ENCODE measurements at places on chromosomes 2 and 18.

DNA sequence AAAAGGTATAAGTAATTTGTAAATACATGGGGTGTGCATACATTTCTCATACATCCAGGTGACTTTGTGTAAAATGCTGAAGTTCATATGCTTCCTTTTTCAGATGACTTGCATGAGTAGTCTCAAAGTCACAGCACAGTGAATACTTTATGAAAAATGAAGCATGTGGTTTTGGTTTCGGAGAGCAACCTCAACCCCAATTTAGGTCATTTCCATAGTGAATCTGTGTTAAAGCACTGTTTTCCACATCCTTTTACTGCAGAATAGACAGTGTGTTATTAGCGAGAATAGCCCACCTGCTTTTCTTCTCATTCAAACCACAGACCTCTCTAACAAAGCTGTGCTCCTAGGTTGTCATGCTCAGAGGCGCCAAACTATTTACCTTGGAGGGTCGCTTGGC lies 204.4 kb upstream of the RASGRP3 start:
- DNase-seq, result no peak

- DNase-seq, result no peak
These were observed 5.4 kb downstream of the AGXT start for GRCh38 chr2:240873805-240874714.

GRCh38 chr2:118333664-118334063 lies 245.4 kb downstream of the INSIG2 start:
- DNase-seq, result no peak

GRCh38 chr18:8741117-8741516 lies 35.8 kb downstream of the MTCL1 start:
- DNase-seq, result no peak

DNA sequence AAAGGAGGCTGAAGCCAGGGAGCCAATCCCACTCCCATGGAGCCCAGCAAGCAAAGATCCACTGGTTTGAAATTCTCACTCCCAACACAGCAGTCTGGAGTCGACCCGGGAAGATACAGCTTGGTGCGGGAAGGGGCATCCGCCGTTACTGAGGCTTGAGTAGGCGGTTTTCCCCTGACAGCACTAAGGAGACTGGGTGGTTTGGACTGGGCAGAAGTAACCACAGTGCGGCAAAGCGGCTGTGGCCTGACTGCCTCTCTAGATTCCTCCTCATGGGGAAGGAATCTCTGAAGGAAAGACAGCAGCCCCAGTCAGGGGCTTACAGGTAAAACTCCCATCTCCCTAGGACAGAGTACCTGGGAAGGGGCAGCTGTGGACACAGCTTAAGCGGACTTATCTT lies 261.6 kb upstream of the KYNU start:
- no peak for DNase-seq

- DNase-seq, result no peak
These were observed 18.1 kb upstream of the SPP2 start for GRCh38 chr2:234032279-234032856.

- no peak for DNase-seq
These were observed 236.1 kb upstream of the SIX3 start for GRCh38 chr2:44705356-44705755.

DNA sequence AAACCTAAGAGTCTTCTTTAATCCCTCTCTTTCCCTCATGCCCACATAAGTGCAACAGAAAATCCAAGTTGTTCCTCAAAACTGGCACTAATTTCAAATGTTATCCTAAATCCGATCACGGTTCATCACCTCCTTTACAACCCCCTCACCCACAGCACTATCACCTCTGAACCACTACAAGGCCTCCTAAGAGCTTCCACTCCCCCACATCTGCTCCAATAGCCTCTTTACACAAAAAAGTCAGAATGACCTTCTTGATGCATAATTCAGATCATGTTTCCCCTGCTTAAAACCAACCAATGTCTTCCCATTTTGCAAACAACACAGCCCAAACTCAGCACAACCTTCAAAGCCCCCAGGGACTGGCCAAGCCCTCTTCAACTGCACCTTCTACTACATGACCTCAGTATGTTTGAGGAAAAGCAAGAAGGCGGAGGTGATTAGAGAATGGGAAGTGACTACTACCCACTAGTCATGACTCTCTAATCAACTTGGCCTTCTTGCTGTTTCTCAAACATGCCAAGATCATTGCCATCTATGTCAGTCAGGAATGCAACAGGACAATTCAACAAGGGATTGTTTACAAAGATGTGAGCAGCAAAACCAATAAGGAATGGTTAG lies 34.6 kb upstream of the GCC2 start:
- no peak for DNase-seq

DNA sequence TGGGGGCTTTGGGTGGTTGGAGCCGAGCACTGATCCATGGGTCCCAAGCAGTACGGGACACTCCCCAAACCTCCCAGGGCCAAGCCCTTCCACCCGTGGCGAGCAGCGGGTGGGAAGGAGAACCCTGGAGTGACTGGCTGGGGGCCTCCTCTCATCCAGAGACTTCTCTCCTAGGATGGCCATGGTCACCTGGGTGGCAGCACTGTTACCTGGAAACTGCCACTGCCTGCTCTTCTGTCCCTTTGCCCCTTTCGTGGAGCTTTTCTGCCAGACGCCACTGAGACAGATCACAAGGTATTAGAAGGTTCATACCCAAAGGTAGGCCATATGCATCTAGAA lies 26.9 kb downstream of the CENPO start:
- no peak for DNase-seq

- DNase-seq, result no peak
These were observed 111.7 kb downstream of the PARD3B start for GRCh38 chr2:204657024-204657423.

- DNase-seq, result no peak
These were observed 147.8 kb downstream of the TMEM18 start for GRCh38 chr2:529424-529823.

DNA sequence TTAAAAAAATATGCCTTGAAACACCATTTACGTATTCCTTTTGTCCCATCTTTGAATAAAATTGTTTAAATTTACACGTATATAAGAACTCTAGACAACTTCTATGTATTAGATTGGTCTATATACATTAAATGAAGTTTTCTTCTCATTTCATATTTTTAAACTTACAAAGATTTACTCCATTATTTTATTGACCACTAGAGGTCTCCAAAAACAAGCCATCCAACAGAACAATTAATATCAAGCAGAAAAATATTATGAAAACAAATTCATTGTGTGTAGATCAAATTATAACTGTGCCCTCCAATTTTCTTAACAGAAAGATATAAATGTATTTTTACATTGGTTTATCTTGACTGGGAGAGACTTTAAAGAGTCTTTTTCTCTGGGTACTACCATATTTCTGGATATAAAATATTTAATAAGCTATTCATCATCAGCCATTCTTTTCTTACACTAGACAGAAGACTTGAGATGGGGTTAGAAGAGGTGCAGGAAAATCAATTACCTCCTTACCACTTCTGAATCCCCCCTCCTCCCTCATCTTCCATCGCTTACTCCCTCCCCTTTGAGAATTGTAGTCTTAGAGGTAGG lies 66.5 kb downstream of the DPP4 start:
- no peak for DNase-seq

DNA sequence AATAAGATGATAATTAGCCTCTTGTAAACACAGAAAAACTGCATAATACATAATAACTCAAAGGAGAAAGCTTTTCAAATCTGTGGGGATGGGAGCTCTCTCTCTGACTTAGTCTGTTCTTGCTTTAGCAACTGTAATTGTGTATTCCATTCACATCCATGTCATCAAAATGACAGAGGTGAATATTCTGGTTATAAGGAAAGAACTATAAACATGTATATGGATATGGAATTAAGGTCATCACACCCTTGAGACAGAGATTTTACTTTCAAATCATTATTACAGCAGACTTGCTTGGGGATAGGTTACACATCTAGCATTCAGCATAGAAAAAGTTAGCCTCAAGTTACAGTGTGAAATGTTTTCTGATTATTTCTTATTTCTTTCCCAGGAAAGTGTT lies 497.7 kb downstream of the LRP1B start:
- DNase-seq, result no peak

- no peak for DNase-seq
These were observed 442.3 kb upstream of the HNMT start for GRCh38 chr2:137521653-137522619.

DNA sequence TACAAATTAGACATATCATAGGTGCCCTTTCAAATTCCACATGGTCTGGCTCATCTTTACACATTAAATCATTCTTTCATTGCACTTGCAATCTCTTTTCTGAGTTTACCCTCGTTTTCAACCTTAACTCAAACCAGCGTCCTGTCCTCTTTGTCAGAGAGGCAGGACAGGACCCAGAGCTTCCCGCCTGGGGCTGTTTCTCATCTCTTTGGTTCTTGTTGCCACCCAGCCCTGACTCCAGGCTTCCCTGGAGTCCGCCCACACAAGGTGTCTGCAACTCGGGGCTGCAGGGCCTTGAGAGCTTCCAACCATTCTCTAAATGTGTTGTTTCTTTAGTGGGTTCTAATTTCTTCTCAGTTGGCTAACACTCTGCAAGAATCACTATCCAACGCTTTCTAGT lies 24.4 kb downstream of the RBMS1 start:
- DNase-seq, result no peak

GRCh38 chr2:173402405-173402974 lies 47.8 kb downstream of the CDCA7 start:
- peak; percentile 58 for DNase-seq

- DNase-seq, result no peak
These were observed 131.6 kb upstream of the MSH6 start for GRCh38 chr2:47651296-47651695.

- DNase-seq, result peak; percentile 1
These were observed 193.4 kb downstream of the TDRD15 start for GRCh38 chr2:21317131-21317530.

DNA sequence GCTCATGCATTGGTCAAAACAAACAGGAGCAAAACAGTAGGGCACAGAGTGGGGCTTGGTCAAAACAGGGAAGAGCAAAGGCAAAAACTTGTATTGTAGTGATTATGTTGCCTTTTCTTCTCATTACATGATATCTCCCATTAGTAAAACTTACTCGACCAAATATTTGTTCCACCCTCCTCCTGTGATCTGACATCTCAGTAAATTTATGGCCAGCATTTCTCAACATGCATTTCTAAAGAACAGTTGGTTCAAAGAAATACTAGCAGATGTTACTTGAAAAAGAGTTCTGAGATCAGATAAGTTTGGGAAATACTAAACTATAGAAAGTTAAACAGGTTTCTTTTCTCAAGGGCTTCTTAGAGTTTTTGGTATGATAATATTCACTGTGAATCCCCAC lies 423.1 kb downstream of the FIGN start:
- no peak for DNase-seq

DNA sequence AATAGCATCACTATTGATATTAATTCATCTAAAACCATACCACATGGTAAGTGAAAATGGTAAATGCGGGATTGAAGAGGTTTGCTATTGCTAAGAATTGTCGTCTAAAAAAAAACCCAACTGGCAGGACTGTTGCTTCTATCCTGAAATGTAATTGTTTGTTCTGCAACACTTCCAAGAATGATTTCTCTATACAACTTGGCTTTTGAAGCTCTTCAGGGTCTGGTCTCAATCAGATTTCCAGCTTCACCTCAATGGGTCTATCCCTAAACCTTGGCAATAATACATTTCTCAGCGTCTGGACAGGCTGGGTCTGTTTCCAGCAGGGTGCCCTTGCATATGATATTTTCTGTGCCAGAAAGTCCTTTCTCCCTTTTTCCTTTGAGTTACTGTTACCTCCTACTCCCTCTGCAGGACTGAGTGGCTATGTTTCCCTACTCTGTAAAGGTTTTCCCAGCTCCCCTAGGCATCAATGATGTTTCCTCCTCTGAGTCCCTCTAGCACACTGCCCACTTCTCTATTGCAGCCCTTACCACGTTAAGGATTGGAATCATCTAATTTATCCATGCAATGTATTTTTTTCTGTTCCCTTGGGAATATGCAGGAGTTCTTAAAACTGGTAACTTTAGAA lies 118.2 kb upstream of the REV1 start:
- DNase-seq, result no peak

DNA sequence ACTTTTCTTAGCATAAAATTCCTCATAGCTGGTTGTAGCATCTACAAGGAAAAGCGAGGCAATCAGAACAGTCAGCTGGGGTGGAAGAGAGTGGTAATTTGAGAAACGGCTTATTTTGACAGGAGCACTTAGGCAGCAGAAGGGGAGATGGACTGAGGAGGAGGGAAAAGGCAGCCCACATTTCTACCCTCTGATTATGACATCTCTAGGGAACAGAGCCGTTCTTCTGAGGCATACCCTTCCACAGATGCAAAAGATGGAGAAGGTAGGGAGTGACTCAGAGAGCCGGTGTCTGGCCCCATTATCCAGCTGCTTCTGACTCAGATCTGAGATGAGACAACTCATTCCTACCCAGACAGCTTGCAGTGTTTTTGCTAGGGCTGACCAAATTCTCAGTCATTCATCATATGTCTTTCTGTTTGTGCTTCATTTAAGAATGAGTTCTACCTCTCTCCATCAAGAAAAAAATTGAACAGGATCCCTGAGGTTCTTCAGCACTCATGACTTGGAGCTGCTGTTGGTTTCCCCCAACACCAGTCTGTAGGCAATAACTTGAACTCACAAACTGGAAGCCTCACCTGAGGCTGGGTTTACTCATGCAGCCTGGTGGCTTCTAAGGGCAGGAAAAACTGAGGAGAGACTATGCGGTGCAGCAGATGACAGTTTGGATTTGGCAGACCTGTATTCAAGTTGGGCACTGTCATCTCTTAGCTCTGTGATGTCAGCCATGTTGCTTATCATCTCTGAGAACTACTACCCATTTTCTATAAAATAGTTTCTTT lies 15.9 kb upstream of the SEC11C start:
- DNase-seq, result peak; percentile 14

DNA sequence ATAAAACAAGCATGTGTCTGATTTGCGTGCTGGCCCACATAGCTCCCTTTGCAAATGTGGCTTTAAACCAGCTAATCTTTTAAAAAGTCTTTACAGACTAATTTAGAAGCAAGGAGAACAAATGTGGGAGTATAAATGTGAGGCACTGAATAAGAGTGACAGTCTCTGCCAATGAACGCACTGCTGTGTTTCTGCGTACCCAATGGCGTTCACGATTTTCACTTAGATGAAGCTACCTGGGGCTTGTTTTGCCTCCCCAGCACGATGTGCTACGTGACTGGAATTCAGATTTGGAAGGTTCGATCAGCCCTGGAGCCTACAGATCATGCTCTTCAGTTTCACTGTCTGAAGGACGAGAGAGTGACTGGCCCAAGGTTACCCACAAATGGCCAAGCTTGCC lies 10.8 kb upstream of the CRACDL start:
- DNase-seq, result no peak

GRCh38 chr18:75621818-75622217 lies 194.3 kb upstream of the SMIM21 start:
- DNase-seq, result no peak

DNA sequence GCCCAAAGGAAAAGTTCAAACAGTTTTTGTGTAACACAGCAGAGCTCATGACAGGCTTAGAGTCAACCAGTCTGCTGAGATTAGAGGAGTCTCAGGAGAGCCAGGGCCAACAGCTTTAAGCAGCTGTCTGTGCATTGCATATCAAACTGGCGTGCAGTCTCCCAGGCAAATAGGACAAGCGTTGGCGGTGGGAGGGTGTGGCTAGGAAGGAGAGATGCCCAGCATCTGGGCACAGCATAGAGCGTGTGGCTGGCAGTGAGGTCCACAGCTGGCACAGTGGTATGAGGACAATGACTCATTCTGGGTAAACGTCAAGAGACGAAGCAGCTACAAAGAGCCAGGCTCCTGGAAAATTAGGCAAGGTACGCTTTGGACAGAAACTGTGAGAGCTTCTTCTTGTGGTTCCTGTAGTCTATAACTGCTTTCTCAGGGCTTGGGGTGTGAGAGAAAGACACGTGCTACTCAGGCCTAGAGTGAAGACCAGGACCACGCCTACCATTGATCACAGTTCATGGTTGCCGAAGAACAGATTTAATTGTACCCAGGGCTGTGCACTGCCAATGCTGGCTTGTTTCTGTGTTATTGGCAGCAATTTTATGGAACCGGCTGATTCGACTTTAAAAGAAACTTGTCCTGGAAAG lies 14.8 kb downstream of the ZAP70 start:
- no peak for DNase-seq
